ENCODE measurements at places on chromosomes 4 and X.

GRCh38 chr4:3485011-3485791, 22.1 kb downstream of the DOK7 start:
- no peak for DNase-seq

GRCh38 chr4:2362266-2363055, 56.0 kb downstream of the ZFYVE28 start:
- DNase-seq: no peak

- no peak for DNase-seq
These were observed 327.1 kb upstream of the GIMD1 start for GRCh38 chr4:106695501-106696262.

DNA sequence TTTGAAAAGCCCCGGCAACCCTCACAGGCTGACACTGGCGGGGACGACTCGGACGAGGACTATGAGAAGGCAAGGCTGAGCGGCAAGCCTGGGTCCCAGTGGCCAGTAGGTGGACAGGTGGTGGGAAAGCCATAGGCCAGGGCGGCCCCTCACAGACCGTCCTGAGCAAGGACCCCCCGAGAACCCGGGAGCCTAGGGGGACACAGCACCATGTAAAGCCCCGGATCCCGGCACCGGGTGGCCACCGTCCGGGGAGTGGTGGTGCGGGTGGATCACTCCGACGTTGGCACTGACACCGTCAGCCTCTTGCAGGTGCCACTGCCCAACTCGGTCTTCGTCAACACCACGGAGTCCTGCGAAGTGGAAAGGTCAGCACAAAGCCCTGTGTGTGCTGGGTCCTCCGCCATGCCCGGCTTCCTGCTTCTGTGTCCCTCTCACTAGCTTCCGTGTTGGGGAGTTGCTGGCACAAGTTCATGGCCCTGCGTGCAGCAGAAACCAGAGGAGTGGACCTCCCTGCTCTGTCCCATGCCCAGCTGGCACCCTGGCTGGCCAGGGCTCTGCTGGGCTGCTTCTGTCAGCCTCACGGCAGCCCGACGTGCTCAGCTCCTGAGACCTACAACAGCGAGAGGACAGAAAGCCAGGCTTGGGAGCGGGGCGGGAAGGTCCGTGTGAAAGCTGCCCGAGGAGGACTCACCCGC, 11.9 kb upstream of the ADD1 start:
- DNase-seq: no peak

DNA sequence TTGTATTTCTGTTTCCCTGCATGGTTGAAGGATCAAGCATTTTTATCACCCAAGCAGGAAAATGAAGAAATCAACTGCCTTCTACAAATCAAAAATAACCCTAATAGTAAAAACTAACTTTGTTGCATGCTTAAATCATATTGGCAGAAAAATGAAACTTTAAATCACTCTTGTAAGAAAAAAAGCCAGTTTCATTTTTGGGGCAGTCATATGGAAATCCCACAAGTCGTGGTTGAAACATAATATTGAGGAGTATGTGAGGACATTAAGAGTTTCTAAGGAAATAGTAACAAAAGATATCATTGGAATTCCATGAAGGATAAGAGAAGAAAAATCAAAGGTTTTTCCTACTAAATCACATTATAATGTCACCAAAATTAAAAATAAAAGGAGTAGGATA, 8.4 kb downstream of the TEC start:
- no peak for DNase-seq

DNA sequence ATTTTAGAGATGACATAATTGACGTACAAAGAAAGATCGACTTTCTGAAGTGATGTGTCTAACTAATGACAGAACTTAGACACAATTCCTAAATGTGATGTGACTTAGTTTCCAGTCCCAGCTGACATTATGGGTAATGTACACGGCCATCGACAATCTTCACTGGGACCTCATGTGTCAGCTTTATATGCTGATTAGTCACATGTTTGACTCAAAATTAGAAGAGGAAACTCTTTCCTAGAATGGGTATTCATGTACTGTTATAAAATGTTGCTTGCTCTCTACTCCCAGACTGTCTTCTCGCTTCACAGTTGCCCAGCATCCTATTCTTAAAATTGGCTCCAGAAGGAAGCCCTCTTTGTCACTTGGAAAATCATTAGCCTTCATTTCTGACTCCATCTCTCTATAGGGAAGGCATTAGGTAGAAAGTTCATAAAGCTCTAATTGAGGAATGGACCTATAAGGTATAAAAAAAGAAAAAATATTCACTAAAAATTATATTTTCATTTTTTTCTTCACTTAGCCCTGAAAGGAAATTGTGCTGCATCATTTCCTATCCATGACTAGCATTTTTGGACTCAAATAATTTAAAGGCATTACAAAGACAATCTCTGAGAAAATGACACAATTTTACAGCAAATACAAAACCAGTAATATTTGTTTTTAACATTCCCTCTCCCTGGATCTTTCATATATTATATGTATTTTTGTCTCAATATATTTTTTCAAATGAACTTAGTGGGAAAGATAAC, 554.6 kb downstream of the INPP4B start:
- DNase-seq: no peak
